ENCODE measurements at places on chromosomes 3 and 15. TPM values are rescaled to one million over a fixed set of nuclear protein-coding genes. Genes with fewer than 3 reads are reported as not detected.

GRCh38 chr15:61319892-61320291 lies 90.8 kb upstream of the RORA start:
- no peak overlapping the region for H3K27ac ChIP-seq
- H3K27me3 ChIP-seq = no peaks in the 10 kb centered on the region
- H3K4me3 ChIP-seq = no peak overlapping the region
- H3K4me1 ChIP-seq = no peaks in the 10 kb centered on the region
- H3K36me3 ChIP-seq = no peaks in the 10 kb centered on the region

DNA sequence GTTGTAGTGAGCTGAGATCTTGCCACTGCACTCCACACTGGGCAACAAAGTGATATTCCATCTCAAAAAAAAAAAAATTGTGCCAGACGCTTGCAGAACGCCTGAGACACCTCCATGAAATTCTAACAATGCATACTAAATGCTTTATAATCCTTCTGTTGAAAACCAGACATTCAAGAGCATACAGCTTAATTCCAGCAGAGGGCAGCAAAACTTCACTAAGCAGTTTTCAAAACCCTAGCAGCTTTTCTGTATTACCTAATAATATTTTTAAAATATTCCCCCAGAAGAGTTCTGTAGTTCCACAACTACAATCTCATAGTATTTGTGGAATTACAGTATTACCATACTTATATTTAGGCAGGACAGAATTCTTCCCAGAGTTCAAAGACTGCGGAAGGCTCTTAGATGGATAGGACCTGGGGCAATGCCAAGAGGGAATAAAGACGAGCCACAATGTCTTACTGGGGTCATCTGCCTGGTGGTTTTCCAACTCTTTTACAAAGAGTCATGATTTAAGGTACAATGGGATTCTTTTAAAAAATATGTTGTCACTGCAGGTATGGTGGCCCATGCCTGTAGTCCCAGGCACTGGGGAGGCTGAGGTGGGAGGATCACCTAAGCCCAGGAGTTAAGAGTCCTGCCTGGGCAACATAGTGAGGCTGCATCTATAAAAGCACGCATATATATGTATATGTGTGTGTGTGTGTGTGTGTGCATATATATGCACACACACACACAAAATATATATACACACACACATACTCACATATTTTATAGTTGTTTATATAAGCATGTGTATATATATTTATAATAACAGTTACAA lies 19.6 kb upstream of the TASOR start:
- no peak overlapping the region for H3K27ac ChIP-seq
- H3K27me3 ChIP-seq = no peaks in the 10 kb centered on the region
- H3K36me3 ChIP-seq = no peaks in the 10 kb centered on the region
- DNase-seq = no peak
- no peaks in the 10 kb centered on the region for H3K4me1 ChIP-seq

- H3K4me1 ChIP-seq = no peaks in the 10 kb centered on the region
- H3K36me3 ChIP-seq = no peaks in the 10 kb centered on the region
- peaks cover 2% of the 10 kb centered on the region for H3K27me3 ChIP-seq
- H3K4me3 ChIP-seq = no peak overlapping the region
- no peak overlapping the region for H3K27ac ChIP-seq
These were observed 32.5 kb downstream of the TPRG1 start for GRCh38 chr3:189204167-189204866.

DNA sequence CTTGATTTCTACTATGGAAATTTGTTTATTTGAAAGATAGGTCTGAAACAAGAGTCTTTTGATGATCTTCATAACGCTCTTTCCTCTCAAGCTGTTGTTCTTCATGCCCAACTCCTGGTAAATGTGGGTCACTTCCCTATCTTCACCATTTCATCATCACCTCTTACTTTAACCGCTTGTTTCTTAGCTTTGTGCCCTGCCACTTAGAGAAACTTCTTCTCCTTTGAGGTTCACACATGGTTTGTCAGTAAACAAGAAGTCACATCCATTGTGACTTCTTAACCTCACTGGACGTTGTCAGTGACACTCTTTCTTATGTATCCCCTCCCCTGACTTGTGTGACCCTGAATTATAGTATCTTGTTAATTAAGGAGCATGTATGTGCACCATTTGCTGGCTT lies 16.9 kb upstream of the P2RY13 start:
- no peaks in the 10 kb centered on the region for H3K4me1 ChIP-seq
- DNase-seq = no peak
- H3K36me3 ChIP-seq = no peaks in the 10 kb centered on the region
- no peaks in the 10 kb centered on the region for H3K27me3 ChIP-seq
- no peak overlapping the region for H3K27ac ChIP-seq

GRCh38 chr15:84981711-84982300 lies at the start of gene PDE8A:
Gene PDE8A (plus strand): TSS chr15:84981856. CDS start chr15:84982163, 307 bp downstream.
- H3K27ac ChIP-seq = peak within 1 kb of the TSS; percentile 88
- H3K4me1 ChIP-seq = peaks cover 44% of the 10 kb centered on the region
- peak within 1 kb of the TSS; percentile 99 for H3K4me3 ChIP-seq
- no peaks in the 10 kb centered on the region for H3K27me3 ChIP-seq
- peak; percentile 63 for DNase-seq

DNA sequence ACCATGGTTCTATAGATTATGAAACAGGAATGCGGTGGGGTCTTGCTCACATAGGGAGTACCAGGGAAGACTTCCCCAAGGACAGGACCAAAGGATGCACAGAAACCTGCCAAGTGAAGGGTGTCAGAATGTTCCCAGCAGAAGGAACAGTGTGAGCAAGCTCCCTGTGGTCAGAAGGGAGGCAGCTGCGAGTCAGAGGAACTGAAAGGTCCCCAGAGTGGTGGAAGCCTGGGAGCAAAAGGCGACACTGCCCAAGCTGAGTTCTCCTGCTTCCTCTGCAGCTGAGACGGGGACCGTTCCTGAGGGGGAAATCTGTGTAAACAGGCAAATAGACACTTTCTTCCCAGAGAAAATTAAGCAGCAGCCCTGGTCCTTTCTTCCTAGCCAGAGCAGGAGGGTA lies 14.2 kb upstream of the SLC6A6 start:
- H3K27me3 ChIP-seq = no peaks in the 10 kb centered on the region
- H3K4me3 ChIP-seq = no peak overlapping the region
- H3K36me3 ChIP-seq = no peaks in the 10 kb centered on the region
- DNase-seq = no peak
- no peak overlapping the region for H3K27ac ChIP-seq

DNA sequence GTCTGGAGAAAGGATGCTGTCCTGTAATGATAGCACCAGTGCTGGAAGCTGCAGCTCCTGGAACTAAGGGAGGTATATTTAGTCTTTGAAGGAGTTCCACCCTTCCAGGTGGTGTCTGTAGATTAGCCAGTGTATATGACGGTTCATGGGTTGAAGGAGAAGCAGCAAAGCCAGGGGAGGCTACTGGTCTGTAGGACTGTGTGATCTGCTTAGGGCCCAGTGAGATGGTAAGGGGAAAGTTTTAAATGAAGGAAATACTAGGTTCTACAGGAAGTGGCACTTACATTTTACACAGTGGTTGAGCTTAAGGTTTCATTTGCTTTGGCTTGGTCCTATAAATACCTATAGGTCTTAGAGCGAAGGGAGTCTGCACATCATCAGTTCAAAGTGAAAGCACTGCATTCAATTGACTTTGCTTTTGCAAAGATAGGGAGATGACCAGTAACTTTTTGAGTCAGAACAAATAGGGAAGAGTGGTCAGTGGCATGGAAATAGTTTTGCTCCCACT lies 5.6 kb downstream of the SLC25A38 start:
- H3K36me3 ChIP-seq = peaks cover 50% of the 10 kb centered on the region
- H3K27ac ChIP-seq = no peak overlapping the region
- H3K27me3 ChIP-seq = no peaks in the 10 kb centered on the region
- H3K4me1 ChIP-seq = peaks cover 3% of the 10 kb centered on the region

DNA sequence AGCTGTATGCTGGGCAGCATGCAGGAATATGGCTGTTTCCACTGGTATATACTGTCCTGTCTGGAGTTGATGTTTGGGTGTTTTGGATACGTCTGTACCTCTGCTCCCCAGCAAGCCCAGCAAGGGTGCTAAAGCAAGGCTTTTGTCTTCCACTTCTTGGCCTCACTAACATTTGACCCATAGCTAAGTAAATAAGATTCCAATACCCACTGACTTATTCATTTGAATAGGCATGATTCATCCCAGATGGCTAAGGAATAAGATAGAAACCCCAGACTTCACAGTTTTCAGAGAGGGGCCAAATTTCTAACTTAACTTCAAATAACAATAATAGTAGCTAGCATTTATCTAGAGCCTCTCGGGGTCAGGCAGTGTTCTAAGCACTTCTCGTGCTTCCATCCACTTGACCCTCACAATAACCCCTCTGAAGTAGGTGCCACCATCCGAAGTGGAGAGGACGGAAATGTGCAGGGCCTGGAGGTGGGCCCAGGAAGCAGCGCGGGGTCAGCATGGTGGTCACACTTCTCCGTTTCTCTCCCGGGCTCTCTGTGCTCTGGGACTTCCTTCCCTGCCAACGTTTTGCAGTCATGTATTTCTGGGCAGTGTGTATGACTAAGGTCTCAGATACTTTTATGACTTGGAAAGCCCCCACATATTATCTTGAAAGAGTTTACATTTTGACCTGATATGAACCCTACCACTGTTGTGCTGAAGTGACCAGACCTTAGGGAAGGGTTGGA lies 39.3 kb downstream of the LRRK1 start:
- H3K27me3 ChIP-seq = no peaks in the 10 kb centered on the region
- DNase-seq = peak; percentile 70
- no peak overlapping the region for H3K4me3 ChIP-seq
- peaks cover 24% of the 10 kb centered on the region for H3K4me1 ChIP-seq

- H3K4me1 ChIP-seq = peaks cover 44% of the 10 kb centered on the region
- H3K27ac ChIP-seq = peak overlapping the region; percentile 87
- peak; percentile 50 for DNase-seq
- no peaks in the 10 kb centered on the region for H3K36me3 ChIP-seq
- H3K27me3 ChIP-seq = no peaks in the 10 kb centered on the region
These were observed 32.0 kb upstream of the MBNL1 start for GRCh38 chr3:152236716-152237115.

GRCh38 chr3:126179825-126180476 lies 435 bp downstream of the ALDH1L1 start:
- H3K4me3 ChIP-seq = no peak overlapping the region
- H3K27ac ChIP-seq = no peak overlapping the region
- no peak for DNase-seq

GRCh38 chr3:81279481-81280379 lies 481.7 kb downstream of the GBE1 start:
- H3K36me3 ChIP-seq = no peaks in the 10 kb centered on the region
- H3K4me3 ChIP-seq = no peak overlapping the region
- no peaks in the 10 kb centered on the region for H3K27me3 ChIP-seq
- H3K4me1 ChIP-seq = no peaks in the 10 kb centered on the region
- no peak overlapping the region for H3K27ac ChIP-seq

GRCh38 chr15:80251428-80252120 lies 439 bp downstream of the CTXND1 start:
- H3K27me3 ChIP-seq = peaks cover 68% of the 10 kb centered on the region
- no peaks in the 10 kb centered on the region for H3K36me3 ChIP-seq
- H3K4me3 ChIP-seq = peak overlapping the region; percentile 12

DNA sequence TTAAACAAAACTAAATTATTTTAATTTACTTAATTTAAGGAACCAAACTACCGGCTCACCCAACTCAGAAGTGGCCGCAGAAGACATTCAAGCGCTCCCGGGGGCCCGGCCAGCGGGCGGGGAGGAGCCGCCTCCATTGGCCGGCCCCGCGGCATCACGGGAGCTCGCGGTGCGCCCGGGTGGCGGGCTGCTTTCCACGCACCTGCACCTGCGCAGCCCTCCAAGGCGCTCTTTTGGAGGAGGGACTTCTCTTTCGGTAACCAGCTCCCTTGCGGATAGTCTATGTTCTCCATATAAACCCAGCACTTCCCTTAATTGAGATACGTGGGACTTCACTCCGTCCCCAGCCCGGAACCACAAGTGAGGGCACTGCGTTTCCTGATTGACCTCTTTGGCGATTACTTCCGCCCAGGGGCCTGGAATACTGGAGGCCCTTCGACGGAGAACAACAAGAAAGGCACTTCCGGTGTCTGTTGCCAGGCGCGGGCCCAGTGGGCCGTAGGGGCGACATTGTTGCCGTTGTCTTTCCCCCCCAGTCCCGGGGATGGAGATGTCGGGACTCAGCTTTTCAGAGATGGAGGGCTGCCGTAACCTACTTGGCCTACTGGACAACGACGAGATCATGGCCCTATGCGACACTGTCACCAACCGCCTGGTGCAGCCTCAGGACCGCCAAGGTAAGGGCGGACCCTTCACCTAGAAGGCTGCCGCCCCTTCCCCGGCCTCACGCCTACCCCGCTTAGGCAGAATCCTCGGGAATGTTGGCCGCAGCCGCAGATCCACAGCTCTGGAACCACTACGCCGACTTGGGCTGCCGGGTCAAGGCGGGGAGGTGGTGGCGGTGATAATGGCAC lies at the start of gene C3orf38:
Gene C3orf38 (plus strand): TSS at position 451 of the 854 bp plus-strand sequence. CDS start 94 bp downstream, at position 545.
- peak within 1 kb of the TSS; percentile 73 for H3K27ac ChIP-seq
- H3K27me3 ChIP-seq = no peaks in the 10 kb centered on the region
- H3K4me1 ChIP-seq = peaks cover 6% of the 10 kb centered on the region
- H3K4me3 ChIP-seq = peak within 1 kb of the TSS; percentile 77
- peaks cover 23% of the 10 kb centered on the region for H3K36me3 ChIP-seq

DNA sequence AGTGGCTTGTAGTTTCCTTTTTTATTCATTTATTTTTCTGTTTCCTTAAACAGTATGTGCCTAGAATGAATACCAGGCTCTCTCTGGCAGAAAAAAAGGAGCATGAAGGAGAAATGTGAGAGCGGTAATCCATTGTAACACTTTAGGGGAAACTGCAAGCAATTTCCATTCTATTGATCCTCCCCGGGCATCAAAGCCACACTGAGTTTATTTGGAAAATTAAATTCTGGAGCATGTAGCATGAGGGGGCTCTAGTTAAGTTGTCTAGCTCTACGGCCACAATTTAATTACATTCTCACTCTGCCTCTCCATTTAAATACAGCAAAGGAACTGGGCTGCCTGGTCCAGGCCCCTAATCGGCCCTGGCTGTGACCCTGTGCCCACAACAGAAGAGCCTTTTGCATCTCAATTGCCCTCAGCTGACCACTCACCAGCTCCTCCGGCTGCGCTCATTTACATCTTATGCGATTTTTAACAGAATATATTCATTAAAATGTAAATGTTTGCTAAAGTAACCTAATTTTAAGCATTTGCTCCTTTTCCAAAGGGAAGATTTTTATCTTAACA lies 72.9 kb downstream of the MEGF11 start:
- no peak overlapping the region for H3K27ac ChIP-seq
- no peak overlapping the region for H3K4me3 ChIP-seq
- peaks cover 70% of the 10 kb centered on the region for H3K27me3 ChIP-seq
- H3K36me3 ChIP-seq = no peaks in the 10 kb centered on the region

GRCh38 chr3:110344487-110344886 lies 727.1 kb upstream of the NECTIN3 start:
- H3K4me3 ChIP-seq = no peak overlapping the region
- no peak for DNase-seq
- peaks cover 25% of the 10 kb centered on the region for H3K4me1 ChIP-seq

- H3K27ac ChIP-seq = no peak overlapping the region
- H3K36me3 ChIP-seq = no peaks in the 10 kb centered on the region
- H3K4me1 ChIP-seq = no peaks in the 10 kb centered on the region
- no peak for DNase-seq
- H3K4me3 ChIP-seq = no peak overlapping the region
These were observed 588 bp downstream of the SLC6A1 start for GRCh38 chr3:10992943-10993728.

PML gene
- total RNA-seq = 27.1 TPM

ARIH2 gene
- total RNA-seq = 85.5 TPM

SELENOS gene
- total RNA-seq = 181 TPM

SLC12A1 gene
- total RNA-seq = not detected

Measured in SJSA1 (cell line).